ENCODE measurements at places on chromosomes 6 and 20.

- DNase-seq, result peak; percentile 99
Measured at GRCh38 chr20:13995086-13995665, at the start of gene MACROD2. TSS of gene MACROD2 (plus strand) at chr20:13995516.

GRCh38 chr6:132348231-132348630 lies 53.0 kb downstream of the MOXD1 start:
- no peak for DNase-seq

DNA sequence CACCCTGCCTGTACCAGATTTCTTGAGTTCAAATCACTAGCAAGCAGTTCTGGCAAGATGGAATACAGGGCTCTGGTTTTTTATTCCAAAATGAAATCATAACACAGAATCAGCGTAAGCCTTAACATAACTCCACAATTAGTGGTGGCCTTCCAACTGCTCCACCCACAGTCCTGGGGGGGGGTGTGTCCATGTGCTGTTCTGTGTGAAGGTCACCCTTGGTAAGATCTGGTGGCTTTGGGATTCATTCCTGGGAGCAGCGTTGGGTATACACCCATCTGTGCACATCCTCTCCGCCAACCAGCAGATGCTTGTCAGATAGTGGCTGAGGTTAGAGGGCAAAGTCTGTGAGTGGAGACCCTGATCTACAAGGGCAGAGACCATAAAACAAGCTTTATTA lies 49.9 kb upstream of the CD83 start:
- DNase-seq, result no peak

GRCh38 chr20:45890077-45890984 lies 677 bp downstream of the NEURL2 start:
- DNase-seq, result peak; percentile 59

GRCh38 chr20:14997791-14998190 lies 660.4 kb upstream of the FLRT3 start:
- DNase-seq, result peak; percentile 76

GRCh38 chr6:15520626-15521203 lies 142.1 kb downstream of the DTNBP1 start:
- no peak for DNase-seq

DNA sequence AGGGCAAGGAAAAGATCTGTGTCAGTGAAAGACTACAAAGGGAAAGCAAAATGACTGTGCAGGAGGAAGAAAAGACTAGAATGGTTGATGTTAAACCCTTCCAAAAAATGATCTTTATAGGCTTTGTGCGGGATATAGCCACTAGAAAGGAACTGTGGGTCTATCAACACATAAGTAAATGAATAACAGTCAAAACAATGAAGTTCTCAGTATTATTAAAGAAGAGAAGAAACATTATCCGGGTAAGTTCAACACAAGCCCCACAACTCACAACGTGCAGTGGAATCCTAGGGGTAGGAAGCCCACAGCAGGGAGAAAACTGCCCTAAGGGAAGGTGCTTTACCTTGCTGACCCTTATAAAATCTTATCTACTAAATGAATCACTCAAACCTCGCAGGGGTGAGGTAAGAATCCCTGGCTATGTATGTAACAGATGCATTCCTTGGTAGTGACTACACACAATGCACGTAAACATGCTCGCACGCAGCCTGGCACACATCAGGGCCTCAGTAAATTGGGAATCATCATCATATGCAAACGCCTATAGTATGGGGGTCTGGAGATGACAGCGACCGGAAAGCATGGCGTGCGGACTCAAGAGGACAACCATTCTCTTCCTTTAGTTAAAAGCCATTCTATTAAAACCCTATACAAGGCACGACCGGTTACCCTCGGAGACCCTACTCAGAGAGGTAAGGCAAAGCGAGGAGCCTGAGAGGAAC lies 11.3 kb downstream of the TFAP2A start:
- DNase-seq, result peak; percentile 89

GRCh38 chr20:14932040-14932439 lies 594.6 kb upstream of the FLRT3 start:
- no peak for DNase-seq

DNA sequence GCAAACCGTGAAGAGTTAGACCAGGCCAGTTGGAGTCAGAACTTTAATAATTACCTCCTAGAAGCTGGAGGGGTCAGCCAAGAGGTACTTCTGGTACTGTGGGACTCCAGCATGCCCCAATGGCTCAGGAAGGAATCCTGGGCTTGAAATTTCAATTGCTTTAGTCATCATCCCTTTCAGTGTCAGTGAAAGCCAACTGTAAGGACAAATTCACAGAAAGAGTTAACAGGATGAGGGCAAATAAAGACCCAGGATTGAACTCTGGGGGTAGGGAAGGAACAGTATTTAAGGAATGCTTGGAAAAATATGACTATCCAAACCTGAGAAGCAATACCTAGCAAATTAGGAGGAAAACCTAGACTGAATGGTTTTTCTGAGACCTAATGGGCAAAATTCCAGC lies 735.1 kb upstream of the MARCKS start:
- peak; percentile 75 for DNase-seq

GRCh38 chr6:44842616-44843015 lies 455.1 kb downstream of the CDC5L start:
- no peak for DNase-seq

DNA sequence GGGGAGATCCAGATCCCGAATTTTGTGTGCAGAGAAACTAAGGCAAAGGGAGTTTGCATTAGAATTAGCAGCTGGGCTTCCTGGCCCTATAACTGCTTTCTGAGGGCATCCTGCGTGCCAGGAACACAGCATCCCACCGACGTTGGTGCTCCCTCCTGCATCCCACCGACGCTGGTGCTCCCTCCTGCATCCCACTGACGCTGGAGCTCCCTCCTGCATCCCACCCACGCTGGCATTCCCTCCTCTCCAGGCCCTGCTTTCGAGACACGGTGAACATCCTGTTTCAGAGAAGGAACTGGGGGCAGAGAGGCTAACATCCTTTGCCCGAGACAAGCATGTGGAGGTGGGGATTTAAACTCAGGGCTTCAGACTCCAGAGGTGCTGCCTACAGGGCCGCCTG lies 44.4 kb downstream of the DACT2 start:
- DNase-seq, result no peak
